G401 (cell line): ENCODE measurements at places on chromosomes 4 and X. TPM values are rescaled to one million over a fixed set of nuclear protein-coding genes. Genes with fewer than 3 reads are reported as not detected.
A peak's percentile ranks its signal among the peaks of the same experiment; 100 is the strongest.

GRPR gene
- total RNA-seq, result not detected in 2 replicates

TRIM60 gene
- not detected in 2 replicates for total RNA-seq

FAM47A gene
- total RNA-seq, result not detected in 2 replicates

TKTL2 gene
- not detected in 2 replicates for total RNA-seq

DNAAF6 gene
- not detected in 2 replicates for total RNA-seq

NPY5R gene
- not detected in 2 replicates for total RNA-seq

SPANXB1 gene
- not detected in 2 replicates for total RNA-seq

GLOD5 gene
- total RNA-seq, result not detected in 2 replicates

F11 gene
- total RNA-seq, result not detected in 2 replicates

DNA sequence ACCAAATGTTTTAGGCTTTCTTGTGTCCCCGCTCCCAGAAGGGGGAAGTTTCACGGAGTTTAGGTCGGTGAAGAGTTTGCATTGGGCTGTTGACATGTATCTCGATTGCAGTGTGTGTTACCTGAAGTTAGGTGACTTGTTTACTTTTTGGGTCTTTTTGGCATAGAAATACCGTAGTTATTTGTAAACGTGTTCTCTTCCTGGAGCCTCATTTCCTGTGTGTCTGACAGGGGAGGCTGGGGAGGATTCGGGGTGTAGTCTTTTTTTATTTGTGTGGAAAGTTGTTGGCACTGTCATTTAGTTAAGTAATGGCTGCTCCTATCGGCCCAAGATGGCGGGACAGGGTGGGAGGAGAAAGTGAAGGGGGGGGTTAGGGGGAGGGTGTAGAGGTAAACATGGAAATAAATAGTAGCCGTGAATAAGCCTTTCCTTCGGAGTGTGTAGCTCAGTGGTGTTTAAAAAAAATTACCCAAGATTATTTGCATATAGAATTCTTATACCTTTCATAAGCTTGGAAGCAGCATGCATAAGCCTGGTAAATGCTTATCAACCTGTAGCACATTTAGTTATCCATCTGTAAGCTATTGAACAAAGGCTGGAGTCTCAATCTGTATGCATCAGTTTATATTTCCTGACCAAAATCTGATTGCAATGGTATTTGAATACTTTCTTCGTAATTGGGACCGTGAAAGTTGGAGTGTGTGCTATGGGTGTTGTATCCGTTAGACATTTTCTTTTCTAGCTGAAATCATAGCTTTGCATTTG, 1.6 kb downstream of the KDM6A start:
- DNase-seq, result peak; percentile 44

DNA sequence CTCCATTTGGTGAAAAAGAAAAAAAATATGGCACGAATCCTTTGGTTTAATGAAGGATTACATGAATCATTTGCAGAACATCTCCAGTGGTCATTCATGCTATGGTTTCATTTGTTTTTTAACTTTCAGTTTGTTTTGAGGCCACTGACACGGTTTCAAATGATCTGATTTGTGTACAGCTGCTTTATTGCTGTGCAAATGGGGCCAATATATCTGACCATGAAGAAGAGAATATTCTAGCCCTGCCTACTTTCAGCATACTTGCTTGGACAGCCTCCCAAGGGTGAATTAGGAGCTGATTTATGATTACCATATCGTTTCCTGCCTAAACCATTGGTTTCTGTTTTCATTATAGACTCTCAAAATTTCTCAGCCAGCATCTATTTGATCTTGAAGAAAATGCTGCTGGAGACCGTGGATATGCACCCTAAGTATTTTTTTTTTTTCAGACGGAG, 30.7 kb downstream of the SPARCL1 start:
- no peak for DNase-seq

DNA sequence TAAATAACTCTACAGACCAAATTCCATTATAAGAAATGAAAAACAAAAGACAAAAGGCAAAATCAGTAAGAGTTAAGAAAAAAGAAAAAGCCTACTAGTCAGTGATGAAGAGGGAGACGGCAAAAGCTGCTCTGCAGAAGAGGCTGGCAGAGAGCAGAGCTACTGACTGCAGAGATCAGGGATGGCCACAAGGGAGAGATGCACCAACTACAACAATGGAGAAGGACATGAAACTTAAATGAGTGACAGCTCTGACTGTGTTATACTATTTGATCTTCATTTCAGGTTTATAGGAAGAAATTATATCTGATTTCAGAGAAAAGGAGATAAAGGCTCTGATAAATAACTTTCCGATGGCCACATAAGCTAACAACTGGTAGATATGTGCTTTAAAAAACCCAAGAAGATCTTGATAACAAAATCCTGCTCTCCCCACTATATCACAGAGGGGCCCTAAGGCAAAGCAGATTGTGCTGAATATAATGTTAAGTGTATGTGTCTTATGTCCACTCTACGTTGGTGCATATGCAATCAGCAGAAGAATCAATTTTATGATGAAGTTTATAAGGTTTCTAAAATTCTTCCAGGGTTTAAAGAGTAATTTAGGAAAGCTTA, 58.4 kb upstream of the COX18 start:
- DNase-seq, result peak; percentile 47

- DNase-seq, result no peak
These were observed 332.0 kb downstream of the GRXCR1 start for GRCh38 chr4:43224559-43224958.

DNA sequence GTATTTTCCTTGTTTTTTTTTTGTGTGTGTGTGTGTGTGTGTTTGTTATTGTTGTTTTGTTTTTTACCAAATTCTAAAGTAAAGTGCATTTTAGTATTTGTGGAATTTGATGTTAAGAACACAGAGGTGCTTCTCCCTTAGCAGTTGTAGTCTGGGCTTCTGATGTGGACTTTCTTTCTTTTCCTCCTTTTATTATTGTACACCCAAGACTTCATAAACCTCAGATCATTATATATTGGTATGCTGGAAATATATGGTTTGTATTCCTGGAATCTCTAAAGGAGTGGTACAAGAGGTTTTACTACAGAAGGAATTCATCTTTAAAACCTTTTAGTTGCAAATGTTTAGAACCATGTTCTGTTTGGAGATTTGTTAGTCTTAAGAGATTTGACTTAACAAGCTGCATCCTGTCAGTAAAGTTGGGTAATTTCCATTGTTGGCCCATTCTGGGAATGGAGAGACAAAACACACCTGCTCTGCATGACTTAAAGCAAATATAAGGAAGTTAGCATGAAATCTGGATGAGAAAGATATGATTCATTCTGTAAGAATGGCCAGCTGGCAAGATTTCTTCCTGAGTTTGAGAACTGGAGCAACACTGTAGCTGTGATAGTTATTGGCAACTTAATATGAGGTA, 64.0 kb downstream of the SMAD1 start:
- no peak for DNase-seq

DNA sequence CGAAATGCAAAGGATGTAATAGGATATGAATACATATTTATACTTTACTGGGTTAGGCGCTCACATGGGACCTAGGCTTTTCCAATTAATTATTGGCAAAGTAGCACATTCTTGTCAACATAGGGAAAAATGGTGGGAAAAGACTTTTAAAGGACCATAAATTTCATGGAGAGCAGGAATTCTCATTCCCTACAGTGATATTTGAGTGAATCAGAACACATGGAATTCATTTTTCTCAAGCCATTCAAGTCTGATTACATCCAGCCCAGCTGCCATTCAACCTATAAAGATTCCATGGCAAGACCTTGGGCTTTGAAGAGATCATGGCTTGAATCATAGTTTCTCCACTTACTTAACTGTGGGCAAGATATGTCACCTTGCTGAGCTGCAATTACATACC, 150.4 kb downstream of the SOWAHB start:
- DNase-seq, result no peak

- DNase-seq, result peak; percentile 17
These were observed 24.7 kb upstream of the FRAS1 start for GRCh38 chr4:78032446-78032845.

GRCh38 chrX:123801901-123802300, 58.0 kb upstream of the XIAP start:
- no peak for DNase-seq

DNA sequence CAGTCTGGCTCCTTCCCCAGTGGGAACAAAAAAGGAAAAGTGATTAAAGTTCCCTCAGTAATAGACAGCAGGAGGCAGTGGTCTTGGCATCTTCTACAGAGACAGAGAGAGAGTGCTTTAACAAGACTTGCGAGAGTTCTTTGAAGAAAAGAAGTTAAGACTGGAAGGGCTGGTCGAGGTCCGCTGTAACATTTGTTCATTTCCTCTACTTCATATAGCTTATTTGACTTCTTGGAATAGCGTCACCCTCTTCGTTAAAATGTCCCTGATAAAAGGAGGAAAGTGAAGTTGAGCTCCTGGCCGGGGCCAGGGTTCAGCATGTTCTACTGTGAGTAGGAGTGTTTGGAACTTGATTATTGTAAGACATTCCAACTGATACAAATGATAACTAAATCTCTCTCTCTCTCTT, 179.8 kb downstream of the SLIT2 start:
- DNase-seq, result no peak

DNA sequence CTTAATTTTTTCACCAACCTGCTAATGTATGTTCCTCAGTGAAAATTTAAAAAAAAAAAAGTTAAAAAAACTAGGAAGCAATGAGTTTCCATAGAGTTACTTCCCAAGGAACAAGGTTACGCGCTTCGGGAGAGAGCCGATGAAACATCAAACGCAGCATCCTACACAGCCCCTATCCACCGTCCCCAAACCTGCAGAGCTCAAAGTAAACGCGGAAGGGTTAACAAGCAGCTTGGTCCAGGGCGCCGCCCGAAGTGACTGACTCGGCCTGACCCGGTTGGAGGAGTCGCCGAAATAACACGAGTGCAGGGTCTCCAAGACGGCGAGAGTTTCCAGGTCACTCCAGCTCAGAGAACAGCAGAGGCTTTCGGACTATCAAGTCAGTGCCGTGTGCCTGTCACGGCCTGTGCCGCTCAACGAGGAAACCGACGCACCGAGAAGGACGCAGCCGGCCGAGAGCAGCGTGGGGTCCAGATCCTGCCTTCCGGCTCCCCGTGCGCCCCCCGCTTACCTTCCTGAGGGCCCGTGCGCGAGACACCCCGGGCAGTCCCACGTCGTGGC, 512 bp downstream of the NOP14 start:
- DNase-seq, result peak; percentile 64

DNA sequence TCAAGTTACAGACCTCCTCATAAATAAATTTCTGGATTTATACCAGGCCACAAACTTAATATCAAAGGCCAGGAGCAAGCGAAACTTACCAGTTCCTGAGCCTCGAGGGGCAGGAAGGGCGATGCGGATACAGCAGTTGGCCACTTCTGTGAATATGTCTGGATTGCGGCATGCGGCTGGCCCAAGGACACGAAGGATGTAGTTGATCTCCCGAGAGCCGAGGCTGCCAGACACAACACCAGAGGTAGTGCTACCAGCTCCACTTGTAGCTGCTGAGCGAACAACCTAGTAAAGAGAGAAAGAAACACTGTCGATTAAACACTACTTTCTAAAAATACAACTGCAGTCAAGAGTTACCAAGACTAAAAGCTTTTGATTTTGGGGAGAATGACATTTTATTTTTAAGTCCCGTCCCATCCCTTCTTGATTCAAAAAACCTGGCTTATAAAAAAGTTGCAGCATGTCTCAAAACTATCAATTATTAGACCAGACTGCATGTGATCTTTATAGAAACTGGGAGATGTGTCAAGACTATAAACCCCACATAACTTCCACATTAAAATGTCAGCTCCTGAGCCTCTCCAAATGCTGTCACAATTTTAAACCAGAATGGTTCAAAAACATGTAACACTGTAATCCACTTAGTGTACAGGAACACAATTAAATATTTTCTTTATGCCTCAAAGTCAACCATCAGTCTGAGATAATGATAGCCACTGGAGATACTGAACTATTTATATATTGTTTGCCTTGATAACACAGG, 105.6 kb downstream of the HUWE1 start:
- no peak for DNase-seq

DNA sequence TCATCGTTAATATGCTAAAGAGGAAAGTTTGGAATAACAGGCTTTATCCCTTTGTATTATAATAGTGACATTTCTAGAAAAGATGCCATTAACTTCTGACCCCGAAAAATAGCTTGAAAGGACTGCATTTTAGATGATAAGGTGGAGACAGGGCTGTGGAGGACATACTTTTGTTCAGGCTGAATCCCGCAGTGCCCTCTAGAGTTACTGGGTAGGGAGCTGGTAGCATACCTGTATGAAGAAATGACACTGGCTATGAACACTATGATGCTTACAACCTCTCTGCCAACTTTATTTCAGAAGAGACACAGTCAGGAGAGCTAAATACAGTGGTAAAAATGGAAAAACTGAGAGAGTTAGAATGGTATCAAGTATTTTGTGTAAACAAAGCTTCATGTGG, 8.1 kb downstream of the IL1RAPL1 start:
- DNase-seq, result no peak

- DNase-seq, result no peak
These were observed 862.8 kb downstream of the TRIML1 start for GRCh38 chr4:189001971-189002450.

DNA sequence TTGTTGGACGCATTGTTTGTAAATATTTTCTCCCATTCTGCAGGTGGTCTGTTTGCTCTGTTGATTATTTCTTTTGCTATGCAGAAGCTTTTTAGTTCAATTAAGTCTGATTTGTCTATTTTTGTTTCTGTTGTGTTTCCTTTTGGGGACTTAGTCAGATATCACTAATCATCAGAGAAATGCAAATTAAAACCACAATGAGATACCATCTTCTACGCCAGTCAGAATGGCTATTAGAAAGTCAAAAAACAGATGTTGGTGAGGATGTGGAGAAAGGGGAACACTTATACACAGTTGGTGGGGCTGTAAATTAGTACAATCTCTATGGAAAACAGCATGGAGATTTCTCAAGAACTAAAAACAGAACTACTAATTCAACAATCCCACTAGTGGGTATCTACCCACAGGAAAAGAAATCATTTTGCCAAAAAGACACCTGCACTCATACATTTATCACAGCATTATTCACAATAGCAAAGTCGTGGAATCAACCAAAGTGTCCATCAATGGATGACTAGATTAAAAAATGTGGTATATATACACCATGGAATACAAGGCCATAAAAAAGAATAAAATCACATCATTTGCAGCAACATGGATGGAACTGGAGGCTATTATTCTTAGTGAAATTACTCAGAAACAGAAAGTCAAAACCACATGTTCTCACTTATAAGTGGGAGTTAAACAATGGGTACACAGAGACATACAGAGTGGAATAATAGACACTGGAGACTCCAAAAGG, 8.1 kb downstream of the COQ2 start:
- DNase-seq, result no peak

DNA sequence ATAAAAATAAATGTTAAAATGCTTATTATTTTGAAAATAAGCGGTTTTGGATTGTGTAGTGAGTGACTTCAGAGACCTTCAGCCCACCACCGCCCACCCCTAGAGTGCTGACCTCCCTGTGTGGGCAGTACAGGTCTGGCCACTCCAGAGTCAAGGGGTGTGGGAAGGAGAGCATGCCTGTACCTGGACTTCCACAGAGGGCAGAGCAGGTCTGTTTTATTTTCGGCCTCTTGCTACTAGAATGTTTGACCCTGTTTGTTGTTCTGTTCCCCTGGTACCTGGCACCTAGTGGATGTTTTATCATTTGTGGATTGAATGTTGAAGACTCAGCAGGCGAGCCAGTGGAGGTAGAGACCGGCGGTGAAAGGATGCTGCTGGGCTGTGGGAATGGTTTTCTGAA, 14.3 kb downstream of the PIGG start:
- no peak for DNase-seq
